ENCODE measurements at places on chromosomes 2 and 18.

DNA sequence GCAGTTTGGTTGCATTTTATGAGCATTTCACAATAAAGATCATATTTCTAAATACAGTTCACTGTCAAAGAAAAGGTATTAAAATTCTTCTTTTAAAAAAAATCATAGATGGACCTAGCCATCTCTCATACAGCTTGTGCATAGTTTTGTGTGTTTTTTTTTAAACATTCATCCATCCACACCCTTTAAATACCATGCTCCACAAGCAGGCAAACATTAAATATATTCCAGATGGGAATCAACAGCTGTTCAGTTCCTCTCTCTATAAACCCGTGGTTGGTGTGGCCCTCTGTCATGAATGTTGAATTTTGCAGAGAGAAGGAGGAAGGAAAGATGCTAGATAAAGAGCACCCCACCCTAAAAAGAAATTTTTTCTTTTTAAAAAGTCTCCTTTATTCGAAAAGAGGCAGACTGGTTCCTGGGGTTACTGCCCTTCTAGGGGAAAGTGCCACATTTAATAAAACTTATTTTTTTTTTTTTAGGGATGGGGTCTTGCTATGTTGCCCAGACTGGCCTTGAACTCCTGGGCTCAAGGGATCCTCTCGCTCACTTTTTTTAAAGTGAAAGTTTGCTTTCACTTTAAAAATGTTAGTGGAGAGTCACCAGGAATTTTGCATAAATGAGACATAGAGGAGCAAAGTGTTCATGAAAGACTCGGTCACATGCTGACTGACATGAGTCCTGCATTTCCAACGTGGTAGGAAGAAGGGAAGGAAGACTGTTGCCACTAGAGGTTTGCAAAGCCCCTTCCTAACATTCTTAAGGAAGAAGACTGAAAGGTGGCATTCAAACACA, 73.9 kb upstream of the LMAN1 start:
- no peak for DNase-seq

GRCh38 chr18:63292831-63293683, 26.5 kb downstream of the BCL2 start:
- DNase-seq = no peak

- DNase-seq = no peak
These were observed 152.5 kb downstream of the CYP26B1 start for GRCh38 chr2:71995067-71995665.

DNA sequence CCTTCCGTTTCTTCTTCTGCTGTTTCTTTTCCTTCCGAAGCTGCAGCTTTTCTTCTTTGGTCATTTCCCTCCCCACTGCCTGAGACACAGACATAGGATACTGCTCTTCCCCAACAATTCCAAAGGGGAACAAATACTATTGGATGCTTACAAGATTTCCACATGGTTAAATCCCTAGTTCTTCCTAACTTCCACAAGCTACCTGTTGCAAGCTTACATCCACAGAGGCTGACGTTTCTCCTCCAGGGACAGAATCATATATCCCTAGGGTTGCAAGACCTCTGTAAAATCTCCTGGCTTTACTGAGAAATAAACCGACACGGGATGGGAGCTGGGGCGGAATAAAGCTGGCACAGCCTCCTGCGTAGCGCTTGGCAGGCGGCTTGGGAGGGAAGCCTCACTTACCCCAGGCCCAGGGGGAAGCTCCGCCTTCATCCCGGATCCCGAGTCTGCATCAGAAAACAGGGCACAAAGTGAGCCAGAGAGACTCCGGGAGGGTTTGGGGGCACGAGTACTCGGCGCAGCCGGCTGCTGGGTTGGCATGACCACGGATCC, 590 bp downstream of the EIF2B4 start:
- DNase-seq = peak; percentile 44

GRCh38 chr2:177873915-177874314, 198.7 kb downstream of the PDE11A start:
- no peak for DNase-seq

- no peak for DNase-seq
These were observed 312 bp downstream of the NR4A2 start for GRCh38 chr2:156332284-156332533.

GRCh38 chr2:162197069-162197825, 45.2 kb upstream of the GCG start:
- no peak for DNase-seq

- DNase-seq = no peak
These were observed 228.3 kb downstream of the LDLRAD4 start for GRCh38 chr18:13446610-13447461.

- no peak for DNase-seq
These were observed 3.1 kb upstream of the CYTIP start for GRCh38 chr2:157447031-157447430.

GRCh38 chr2:218963601-218964000, 4.1 kb downstream of the CDK5R2 start:
- peak; percentile 41 for DNase-seq

- DNase-seq = no peak
These were observed 301.7 kb upstream of the FSIP2 start for GRCh38 chr2:185436787-185437372.

GRCh38 chr2:239275847-239276831, 124.7 kb downstream of the HDAC4 start:
- DNase-seq = no peak

GRCh38 chr18:44853430-44853829, 172.7 kb downstream of the SETBP1 start:
- no peak for DNase-seq

GRCh38 chr2:162123806-162124758, 28.0 kb downstream of the GCG start:
- peak; percentile 43 for DNase-seq

DNA sequence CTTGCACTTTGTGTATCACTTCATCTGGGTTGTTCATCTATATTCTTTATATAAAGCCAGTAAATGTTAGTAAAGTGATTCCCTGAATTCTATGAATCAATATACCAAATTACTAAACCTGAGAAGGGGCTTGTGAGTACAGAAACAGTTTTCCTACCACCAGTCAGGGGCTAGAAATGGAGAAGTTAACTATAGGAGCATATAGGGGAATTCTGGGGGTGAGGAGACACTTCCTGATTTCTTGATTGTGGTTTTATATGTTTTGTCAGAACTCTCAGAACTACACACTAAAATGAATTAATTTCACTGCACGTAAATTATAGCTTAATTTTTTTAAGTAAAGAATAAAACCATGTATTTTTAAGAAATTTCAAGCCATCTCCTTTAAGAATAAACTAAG, 93.7 kb downstream of the SESTD1 start:
- DNase-seq = no peak

- no peak for DNase-seq
These were observed 308.4 kb upstream of the THUMPD2 start for GRCh38 chr2:40087434-40087833.

GRCh38 chr2:168450171-168450570, 5.9 kb upstream of the CERS6 start:
- no peak for DNase-seq

DNA sequence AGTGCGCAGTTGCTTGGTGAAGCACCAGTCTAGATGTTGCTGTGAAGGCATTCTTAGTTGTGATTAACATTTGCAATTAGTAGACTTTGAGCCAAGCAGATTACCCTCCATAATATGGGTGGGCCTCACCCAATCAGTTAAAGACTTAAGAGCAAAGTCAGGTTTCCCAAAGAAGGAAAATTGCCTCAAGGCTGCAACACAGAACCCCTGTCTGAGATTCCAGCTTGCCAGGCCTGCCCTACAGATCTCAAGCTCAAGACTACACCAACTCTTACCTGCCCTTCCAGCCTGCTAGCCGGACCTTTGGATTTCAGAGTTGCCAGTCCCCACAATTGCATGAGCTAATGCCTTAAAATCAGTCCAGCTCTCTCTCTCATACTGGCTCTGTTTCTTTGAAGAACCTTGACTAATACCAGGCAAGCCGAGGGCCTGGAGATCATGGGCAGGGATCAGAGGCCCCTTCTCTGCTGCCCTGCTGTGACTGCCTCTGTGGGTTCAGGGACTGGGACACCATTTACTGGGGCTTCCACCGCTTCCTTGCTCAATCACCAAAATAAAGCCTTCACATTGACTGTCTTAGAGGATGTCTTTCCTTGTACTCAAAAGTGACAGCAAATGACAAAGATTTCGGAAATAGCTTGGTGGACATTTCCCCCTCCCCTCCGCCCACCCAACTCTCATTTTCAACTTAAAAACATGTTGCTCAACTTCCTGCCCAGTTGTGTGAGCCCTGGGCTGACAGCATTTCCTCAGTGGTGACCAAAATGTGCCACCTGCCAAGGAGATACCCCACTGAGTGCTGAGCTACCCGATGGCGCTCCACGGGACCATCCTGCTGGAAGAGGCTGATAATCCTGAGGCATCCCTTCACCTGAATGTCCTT, 86.7 kb downstream of the GALNT14 start:
- DNase-seq = no peak

GRCh38 chr2:239152916-239153305, 247.9 kb downstream of the HDAC4 start:
- no peak for DNase-seq

DNA sequence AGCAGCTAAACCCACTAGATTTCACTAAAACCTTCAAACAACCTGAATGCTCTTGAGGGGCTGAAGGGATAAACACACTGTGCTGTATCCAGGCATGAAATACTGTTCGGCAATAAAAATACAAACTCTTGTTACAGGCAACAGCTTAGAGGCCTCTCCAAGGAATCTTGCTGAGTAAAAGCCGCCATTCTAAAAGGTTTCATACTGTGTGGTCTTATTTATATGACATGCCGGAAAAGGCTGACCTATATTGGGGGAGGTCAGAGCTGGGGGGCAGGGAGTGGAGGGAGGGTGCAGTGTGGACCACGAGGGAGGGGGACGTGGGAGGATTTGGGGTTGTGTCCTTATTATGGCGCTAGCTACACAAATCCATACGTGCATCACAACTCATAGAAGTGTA, 136.2 kb downstream of the MBP start:
- DNase-seq = no peak

GRCh38 chr18:62289047-62289446, 36.1 kb upstream of the TNFRSF11A start:
- DNase-seq = no peak

- no peak for DNase-seq
These were observed 106.8 kb downstream of the BCL11A start for GRCh38 chr2:60446413-60447267.

DNA sequence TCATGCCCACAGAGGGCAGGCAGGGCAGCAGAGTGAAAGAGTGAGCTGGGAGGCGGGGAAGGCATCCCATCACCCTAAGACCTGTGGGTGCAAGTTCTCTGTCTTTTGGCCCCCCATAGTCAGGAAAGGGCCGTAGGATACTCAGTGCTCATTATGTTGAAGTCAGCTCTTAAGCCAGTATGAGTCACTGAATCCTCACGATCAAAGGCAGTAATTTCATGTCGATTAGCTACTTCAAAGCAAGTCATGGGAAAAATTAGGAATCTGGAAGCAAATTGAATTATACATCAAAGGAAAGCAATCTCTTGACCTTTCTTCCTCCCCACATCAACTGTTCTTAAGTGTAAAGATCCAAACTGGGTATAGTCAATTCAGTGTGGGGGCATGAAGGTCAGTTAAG, 178.9 kb downstream of the FHOD3 start:
- no peak for DNase-seq

- no peak for DNase-seq
These were observed 11.9 kb upstream of the TMEM182 start for GRCh38 chr2:102749938-102750337.

DNA sequence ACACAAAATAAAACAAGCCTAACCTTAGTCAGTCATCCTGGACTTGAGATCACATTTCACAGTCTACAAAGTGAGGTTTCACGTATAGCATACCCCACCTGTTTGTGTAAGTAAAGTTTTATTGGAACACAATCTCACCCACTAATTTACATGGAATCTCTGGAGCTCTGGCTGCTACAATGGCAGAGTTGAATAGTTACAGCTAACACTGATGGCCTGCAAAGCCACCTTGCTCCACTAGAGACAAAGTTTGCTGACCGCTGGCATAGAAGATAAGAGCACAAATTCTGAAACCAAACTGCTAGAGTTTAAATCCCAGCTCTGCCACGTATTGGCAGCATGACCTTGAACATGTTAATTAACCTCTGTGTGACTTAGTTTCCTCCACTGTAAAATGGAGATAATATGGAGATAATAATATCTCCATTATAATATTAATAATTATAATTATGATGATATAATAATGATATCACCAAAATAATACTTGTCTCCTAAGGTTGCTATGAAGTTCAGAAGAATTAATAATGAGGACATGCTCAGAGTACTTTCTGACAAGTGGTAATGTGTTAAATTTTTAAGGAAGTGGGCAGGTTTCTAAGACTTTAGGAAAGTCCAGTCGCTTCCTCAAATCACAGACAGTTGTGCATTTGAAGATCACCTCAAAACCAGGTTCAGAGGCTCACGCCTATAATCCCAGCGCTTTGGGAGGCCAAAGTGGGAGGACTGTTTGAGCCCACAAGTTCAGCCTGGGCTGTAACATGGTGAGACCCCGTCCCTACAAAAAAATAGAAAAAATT, 204.6 kb downstream of the SH3RF3 start:
- no peak for DNase-seq

GRCh38 chr18:77341527-77342325, 92.1 kb downstream of the GALR1 start:
- no peak for DNase-seq

- DNase-seq = no peak
These were observed 614.3 kb downstream of the ZEB2 start for GRCh38 chr2:143905587-143905986.

DNA sequence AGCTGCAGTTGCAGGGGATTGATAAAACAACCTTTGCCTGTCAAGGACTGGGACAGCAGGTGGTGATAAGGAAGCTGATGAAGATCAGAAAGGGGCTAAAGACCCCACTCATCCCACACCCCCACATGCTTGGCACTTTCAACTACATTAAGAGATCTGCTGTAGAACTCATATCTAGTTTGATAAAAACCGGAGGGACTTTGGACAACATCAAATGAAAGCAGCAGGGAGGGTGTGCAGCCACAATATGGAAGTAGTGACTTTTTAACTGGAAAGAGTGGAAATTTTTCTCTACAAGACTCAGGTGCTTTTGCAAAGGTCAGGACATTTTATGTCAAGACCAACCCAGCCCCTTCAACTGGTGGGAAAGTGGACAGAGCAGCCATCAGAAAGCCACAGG, 56.8 kb downstream of the TBC1D8 start:
- DNase-seq = no peak

DNA sequence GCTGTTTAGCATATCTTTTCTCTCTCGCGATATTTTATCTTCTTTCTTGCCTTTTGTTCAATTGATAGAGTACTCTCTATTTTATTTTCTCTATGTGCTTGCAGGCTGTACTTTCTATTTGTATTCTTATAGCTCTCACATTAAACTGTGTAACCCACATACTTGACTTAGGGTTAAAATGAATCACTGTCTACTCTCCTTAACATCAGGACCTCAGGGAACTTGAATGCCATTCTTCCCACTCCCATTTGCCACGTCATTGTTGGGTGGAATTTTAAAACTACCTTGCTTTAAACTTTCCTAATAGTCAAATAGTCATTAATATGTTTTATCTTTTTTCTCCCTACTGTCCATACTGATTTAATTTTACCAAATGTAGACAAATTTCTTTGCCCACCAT, 269.7 kb downstream of the ALPK2 start:
- no peak for DNase-seq

DNA sequence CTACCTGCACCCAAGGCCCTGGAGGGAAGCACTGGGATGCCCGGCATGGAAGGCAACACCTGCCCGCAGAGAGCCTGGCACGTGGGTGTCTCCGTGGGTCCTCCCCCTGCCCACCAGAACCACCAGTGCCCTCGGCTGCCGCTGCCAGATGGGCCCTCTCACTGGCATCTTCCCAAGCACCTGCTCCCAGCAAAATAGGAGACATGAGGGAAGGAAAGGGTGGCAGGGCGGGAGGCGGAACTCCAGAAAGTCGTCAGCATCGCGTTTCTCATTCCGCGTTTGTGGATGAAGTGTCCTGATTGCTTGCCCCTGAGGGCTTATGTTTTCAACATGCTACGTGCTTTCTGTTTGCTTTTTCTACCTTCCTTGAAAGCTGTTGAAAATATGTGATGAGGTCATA, 8.8 kb upstream of the SNTG2 start:
- no peak for DNase-seq
